ENCODE measurements at places on chromosomes 4 and X.

- no peak for DNase-seq
Measured at GRCh38 chr4:147039976-147040575, 94.4 kb upstream of the TTC29 start.

DNA sequence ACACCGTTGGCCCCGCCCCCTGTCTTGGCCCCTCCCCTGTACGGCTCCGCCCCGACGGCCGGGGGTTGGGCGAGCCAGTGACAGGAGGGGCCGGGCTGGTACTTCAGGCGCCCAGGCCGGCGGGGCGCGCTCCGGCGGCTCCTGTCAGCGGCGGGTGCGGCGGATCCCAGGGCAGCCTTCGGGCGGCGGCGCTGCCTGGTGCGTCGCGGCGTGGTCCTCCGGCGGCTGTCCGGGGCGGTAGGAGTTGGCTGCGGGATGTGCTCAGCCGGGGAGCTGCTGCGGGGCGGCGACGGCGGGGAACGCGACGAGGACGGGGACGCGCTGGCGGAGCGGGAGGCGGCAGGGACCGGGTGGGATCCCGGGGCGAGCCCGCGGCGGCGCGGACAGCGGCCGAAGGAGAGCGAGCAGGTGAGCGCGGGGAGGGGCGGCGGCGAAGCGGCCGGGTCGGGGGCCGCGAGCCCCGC is at the start of gene FAM241A:
Gene FAM241A, plus strand, starts transcription at position 129 of the 464 bp plus-strand sequence. Its CDS starts 127 bp downstream, at position 256.
- DNase-seq, result peak; percentile 82

DNA sequence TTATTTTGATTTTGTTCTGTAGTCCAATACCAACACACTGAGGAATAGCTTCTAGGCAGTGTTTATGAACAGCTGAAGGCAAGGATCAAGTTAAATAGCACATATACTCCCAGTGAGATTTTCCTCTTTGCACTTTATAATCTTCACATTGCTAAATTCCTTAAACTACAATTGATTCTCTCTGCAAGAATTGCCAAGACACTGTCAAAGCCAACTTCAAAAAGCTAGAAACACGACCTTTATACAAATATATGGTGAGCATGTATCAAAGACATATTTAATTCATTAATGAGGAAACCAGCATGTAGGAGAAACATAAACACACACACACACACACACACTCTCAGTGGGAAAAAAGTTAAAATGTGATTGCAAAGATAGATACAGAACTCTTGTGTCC is 86.4 kb upstream of the FAM9C start:
- no peak for DNase-seq

DNA sequence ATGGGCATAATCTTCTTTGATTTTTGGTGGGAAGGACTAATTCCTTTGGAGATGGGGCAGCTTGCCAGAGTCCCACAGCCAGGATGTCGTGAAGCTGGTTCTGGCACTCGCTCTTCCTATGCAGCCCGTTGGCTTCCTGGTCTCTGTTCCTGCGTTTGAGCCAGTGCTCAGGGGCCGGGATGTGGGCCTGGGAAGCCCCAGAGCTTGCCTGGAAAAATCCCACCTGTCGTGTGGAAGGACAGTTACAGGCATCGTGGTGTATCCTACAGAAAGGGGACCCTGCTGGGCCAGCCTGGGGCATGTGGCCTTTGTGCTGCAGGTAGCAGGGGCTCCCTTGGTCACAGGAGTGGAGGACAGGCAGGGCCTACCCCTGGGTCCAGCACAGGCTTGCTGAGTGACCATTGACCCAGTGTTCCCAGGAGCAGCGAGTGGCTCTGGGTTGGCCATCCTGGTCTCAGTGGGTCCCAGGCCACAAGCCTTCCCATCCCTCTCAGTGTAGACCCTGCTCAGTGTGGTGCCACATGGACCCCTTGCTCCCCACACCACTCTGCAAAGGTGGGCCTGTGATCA is 50.2 kb downstream of the ADRA2C start:
- DNase-seq, result no peak

GRCh38 chr4:113677325-113677724 is 84.2 kb downstream of the CAMK2D start:
- no peak for DNase-seq

GRCh38 chr4:110854021-110854678 is 231.3 kb upstream of the PITX2 start:
- peak; percentile 8 for DNase-seq

GRCh38 chr4:110510277-110510676 is 34.3 kb downstream of the ENPEP start:
- DNase-seq, result no peak

GRCh38 chrX:71629467-71629866 is 11.2 kb upstream of the CXCR3 start:
- peak; percentile 60 for DNase-seq

GRCh38 chrX:106973433-106974149 is 26.4 kb downstream of the MORC4 start:
- no peak for DNase-seq

- peak; percentile 18 for DNase-seq
Measured at GRCh38 chr4:26826721-26827120, 33.9 kb upstream of the STIM2 start.

- DNase-seq, result no peak
Measured at GRCh38 chrX:56029188-56029587, 203.0 kb upstream of the KLF8 start.

DNA sequence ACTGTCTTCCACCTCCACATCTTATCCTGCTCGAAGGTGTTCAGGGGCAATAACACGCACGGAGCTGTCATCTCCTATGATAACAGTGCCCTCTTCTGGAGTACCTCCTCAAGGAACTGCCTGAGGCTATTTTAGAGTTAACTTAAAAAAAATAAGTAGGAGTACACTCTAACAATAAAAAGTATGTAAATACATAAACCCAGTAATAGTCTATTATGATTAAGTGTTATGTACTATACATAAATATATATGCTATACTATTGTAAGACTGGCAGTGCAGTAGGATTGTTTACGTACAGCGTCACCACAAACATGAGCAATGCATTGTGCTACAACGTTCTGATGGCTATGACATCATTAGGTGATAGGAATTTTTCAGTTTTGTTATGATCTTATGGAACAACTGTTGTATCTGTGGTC is 34.5 kb upstream of the TLR2 start:
- peak; percentile 8 for DNase-seq

- no peak for DNase-seq
Measured at GRCh38 chr4:89113415-89113814, 2.1 kb downstream of the TIGD2 start.

- DNase-seq, result no peak
Measured at GRCh38 chr4:98518559-98519267, 139.7 kb downstream of the TSPAN5 start.

- no peak for DNase-seq
Measured at GRCh38 chrX:153488231-153488914, 6.4 kb upstream of the BGN start.

- peak; percentile 47 for DNase-seq
Measured at GRCh38 chr4:99885063-99885664, 9.1 kb downstream of the LAMTOR3 start.

- no peak for DNase-seq
Measured at GRCh38 chr4:24395937-24396336, 188.4 kb downstream of the DHX15 start.

DNA sequence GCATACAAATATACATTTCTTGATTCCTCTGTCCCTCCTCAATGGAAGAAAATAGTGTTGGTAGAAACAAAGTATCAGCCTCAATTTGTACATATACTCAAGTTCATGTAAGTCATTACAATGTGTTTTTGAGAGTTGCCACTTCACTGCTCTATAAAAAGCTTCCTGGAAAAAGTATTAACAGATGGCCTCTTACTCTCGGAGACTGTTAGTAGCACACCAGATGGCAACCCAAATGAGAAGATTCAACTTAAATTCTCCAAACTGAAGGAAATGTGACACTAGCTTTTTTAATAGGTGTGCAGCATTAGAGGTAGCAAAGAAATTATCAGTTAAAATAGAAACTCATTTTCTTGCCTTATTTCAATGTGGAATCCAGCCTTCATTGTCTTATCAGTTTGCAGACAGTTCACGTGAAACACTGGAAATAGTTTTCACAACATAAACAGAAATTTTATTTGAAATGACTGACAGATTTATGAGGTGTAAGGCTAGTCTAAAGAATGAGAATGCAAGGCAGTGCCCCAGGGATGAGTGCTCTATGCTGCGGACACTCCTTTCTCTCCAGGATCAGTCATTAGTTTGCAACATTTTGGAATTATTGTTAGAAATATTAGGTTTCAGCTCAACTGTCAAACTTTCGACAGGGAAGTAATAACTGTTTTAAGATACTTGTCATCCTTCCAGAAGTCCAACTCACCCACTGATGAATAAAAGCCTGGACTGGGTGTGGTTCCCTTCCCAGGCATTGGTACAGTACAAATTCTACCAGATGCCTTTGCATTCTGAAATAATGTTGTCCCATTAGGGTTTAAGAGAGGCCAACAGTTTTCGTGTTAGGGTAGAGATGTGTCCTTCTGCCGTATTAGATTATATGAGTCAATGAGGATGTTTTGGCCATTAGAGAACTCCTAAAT is 50.9 kb downstream of the IDS start:
- DNase-seq, result no peak

DNA sequence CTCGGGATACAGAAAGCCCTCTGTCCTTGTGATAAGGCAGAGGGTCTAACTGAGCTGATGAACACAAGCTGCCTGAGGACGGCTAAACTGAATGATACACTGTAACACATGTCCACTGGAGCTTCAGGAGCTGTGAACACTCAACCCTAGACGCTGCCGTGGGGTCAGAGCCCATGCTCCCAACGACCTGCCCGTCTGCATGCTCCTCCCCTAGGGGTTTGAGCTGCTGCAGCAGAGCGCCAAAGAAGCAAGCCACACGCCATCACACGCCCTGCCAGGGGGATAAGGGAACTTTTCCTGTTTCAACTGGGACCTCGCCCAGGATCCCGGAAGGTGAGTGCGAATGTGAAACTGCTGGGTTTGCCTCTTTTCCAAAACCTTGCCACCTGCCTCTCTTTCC is 361.8 kb downstream of the FAT4 start:
- no peak for DNase-seq

DNA sequence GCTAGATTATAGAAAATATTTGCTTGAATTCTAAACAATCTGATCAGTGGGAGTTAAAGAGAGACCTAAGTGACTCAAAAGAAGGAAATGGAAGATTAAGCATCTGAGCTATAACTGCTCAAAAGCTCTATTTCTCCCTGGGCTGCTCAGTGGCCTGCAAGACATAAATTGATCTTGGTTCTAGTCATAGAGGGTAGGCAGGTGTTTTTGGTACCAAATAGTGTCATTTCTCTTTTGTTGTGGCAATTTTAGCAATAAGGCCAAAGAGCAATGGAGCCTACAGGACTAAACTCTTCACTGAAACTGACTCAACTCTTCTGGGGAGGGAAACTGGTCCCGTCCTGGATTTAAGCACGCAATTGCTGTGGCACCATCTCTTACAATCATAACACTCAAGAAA is 33.9 kb upstream of the BMP2K start:
- DNase-seq, result no peak

DNA sequence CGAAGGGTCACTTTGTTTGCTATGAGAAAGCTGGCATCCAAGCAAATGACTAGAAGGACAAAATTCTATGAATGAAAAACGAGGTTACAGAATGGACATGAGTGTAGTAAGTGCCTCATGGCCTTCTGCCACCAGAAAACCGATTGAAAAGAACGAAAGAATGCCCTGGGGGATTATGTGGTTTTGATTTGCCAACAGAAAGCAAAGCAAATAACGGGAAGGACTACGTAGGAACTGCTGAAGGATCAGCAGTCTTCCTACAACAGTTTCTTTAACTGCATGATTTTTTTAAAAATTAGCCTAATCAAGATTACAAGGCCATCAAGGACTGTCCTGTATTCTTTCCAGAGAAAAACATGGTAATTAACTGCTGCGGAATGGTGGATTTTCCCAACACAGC is 50.6 kb downstream of the NRK start:
- no peak for DNase-seq

DNA sequence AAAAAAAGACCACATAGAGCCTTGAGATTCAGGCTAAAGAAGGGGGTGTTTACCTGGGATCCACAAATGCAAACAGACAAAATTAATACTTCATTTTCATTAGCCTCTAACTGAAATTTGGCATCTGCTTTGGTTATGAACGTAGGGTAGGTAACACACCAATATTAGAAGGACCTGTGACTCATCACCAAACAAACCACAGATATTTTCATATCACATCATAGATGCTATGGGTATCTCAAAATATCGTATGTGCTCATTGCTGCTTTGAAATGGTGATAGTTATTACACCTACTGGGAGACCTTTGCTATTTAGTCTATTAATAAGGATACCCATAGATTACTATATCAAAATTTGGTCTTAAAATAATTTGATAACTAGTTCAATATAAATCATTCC is 180.6 kb upstream of the MAP3K15 start:
- no peak for DNase-seq

GRCh38 chrX:1167466-1167865 is 45.0 kb downstream of the CRLF2 start:
- no peak for DNase-seq

DNA sequence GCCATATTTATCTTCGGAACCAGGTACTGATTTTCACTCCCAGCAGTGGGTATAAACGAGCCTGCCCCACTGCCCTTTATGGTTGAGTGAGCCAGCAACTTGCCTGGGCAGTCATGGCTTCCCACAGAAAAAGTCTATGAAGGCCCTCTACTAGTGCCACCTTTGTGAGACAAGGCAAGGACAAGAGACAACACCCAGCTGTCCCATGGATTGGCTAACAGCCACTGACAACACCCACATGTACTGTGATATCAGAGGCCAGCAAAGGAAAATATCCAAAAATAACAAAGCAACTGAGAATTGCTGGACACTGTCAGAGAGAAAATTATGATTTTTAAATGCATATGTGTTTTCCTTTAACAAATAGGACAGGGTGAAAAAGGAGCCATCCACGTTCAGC is 248.4 kb upstream of the TTC29 start:
- DNase-seq, result no peak

- DNase-seq, result no peak
Measured at GRCh38 chr4:110898290-110898689, 275.4 kb upstream of the PITX2 start.

GRCh38 chrX:66676413-66676812 is 37.5 kb upstream of the EDA2R start:
- DNase-seq, result no peak

DNA sequence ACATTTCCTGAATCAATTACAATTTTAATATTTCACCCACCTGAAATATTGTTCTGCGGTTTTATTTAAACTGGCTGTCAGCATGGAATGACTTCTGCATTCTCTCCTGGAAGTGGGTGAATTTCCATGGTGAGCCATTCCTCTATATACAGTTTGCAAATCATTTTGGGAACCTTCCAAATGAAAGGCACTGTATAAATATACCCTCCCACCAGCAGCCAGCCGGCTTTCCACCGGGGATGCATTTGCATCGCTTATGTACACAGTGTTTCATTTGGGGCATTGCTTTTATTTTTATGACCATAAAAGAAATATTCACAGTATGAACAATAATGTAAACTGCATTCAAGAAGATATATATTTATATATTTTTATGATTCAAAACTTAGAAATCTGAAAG is 4.7 kb upstream of the IL1RAPL1 start:
- DNase-seq, result no peak

GRCh38 chr4:126705266-126705665 is 927.5 kb upstream of the INTU start:
- no peak for DNase-seq

- no peak for DNase-seq
Measured at GRCh38 chr4:81225252-81225651, 10.2 kb upstream of the PRKG2 start.

GRCh38 chr4:98113012-98113411 is 30.3 kb downstream of the STPG2 start:
- no peak for DNase-seq

GRCh38 chrX:40005292-40006011 is 92.3 kb downstream of the BCOR start:
- DNase-seq, result no peak

- no peak for DNase-seq
Measured at GRCh38 chrX:31894152-31894551, 822.3 kb upstream of the FTHL17 start.

GRCh38 chr4:2383760-2384159 is 34.7 kb downstream of the ZFYVE28 start:
- DNase-seq, result no peak

Data from RPMI8226 (cell line).